ENCODE measurements at places on chromosomes 4 and X. TPM values are rescaled to one million over a fixed set of nuclear protein-coding genes. Genes with fewer than 3 reads are reported as not detected.
A peak's percentile ranks its signal among the peaks of the same experiment; 100 is the strongest.

The MAGIX gene
- 11.6 TPM for total RNA-seq

The ELF4 gene
- 47.3 TPM for total RNA-seq

The CYBB gene
- 5.5 TPM for total RNA-seq

The FAM53A gene
- total RNA-seq, result 1.8 TPM

DNA sequence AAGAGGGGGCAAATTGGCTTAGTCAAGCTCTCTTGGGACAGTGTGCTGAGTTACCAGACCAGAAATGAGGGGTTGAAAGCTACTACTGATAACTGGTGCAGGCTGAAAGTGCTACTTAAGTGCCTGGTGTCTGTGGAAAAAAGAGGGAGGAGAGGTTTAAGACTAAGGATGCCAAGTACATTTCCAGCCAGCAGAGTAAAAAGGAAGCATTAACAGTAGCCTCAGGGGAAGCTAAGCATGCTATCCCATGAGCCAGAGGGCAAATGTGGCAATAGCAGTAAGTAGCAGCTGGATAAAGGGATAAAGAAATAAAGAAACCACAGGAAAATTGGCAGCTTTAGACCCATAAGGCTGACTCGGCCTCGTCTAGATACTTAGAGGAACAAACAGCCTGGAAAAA, 196.3 kb upstream of the MAB21L2 start:
- H3K27ac ChIP-seq, result no peak overlapping the region
- H3K4me3 ChIP-seq, result no peak overlapping the region
- H3K27me3 ChIP-seq, result no peaks in the 10 kb centered on the region
- no peaks in the 10 kb centered on the region for H3K36me3 ChIP-seq
- H3K4me1 ChIP-seq, result no peaks in the 10 kb centered on the region

GRCh38 chr4:79413886-79414285, 5.9 kb upstream of the GK2 start:
- no peaks in the 10 kb centered on the region for H3K4me1 ChIP-seq
- H3K27ac ChIP-seq, result no peak overlapping the region
- H3K27me3 ChIP-seq, result no peaks in the 10 kb centered on the region
- no peak overlapping the region for H3K4me3 ChIP-seq
- no peak for DNase-seq

- H3K27ac ChIP-seq, result no peak overlapping the region
- H3K27me3 ChIP-seq, result no peaks in the 10 kb centered on the region
- peaks cover 24% of the 10 kb centered on the region for H3K4me1 ChIP-seq
- no peaks in the 10 kb centered on the region for H3K36me3 ChIP-seq
- no peak for DNase-seq
- no peak overlapping the region for H3K4me3 ChIP-seq
These were observed 8.4 kb upstream of the SLC26A1 start for GRCh38 chr4:1001561-1002130.

- no peaks in the 10 kb centered on the region for H3K27me3 ChIP-seq
- peak overlapping the region; percentile 63 for H3K27ac ChIP-seq
- H3K36me3 ChIP-seq, result no peaks in the 10 kb centered on the region
- peaks cover 65% of the 10 kb centered on the region for H3K4me1 ChIP-seq
- no peak for DNase-seq
- H3K4me3 ChIP-seq, result no peak overlapping the region
These were observed 119.3 kb downstream of the AFF1 start for GRCh38 chr4:87053802-87054767.

DNA sequence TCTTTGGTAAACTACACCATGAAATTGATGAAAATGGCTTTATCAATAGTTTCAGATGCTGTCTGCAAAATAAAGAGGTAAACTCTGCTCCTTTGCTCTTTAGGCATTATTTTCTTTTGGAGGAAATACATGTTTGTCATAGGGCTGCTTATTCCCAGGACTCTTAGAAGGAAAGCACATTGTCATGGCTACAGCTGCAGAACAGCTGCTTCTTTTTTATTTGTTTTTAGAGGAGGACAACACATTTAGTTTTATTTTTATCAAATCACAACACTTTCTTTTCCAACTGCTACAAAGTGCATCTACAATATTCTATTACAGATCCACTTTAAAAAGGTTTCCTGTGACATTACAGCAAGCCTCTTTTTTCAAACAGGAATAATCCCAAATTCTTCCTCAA, 12.7 kb upstream of the HPF1 start:
- no peaks in the 10 kb centered on the region for H3K36me3 ChIP-seq
- no peak for DNase-seq
- no peaks in the 10 kb centered on the region for H3K4me1 ChIP-seq
- no peaks in the 10 kb centered on the region for H3K27me3 ChIP-seq
- H3K27ac ChIP-seq, result no peak overlapping the region
